ENCODE measurements at places on chromosomes 12 and 14.

- no peak for DNase-seq
These were observed 154.1 kb upstream of the FKBP4 start for GRCh38 chr12:2640709-2641108.

DNA sequence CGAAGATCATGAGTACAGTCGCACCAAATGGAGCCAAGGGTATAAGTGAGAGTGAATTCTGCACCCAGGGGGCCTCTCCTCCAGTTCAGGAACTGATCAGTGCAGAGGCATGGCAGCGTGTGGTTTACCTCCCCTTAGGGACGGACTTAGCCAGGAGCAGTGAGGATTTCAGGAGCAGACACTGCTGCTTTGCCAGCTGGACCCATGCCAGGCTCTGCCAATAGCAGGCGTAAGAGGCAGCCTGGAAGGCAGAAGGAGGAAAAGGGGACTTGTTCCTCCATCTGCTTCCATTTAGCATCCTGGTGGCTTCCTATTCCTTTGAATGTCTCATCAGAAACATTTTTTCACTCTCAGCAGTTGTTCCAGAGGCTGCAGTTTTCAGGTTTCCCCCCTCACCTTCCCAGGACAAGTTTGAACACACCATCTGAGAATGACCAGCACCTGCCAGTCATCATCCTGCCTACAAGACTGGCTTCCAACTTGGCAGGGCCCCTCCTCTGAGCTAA, 137.0 kb upstream of the LMNTD1 start:
- DNase-seq, result no peak

- no peak for DNase-seq
These were observed 67.8 kb downstream of the GALNT8 start for GRCh38 chr12:4787965-4788364.

GRCh38 chr12:41264281-41264680, 76.2 kb downstream of the PDZRN4 start:
- peak; percentile 9 for DNase-seq

DNA sequence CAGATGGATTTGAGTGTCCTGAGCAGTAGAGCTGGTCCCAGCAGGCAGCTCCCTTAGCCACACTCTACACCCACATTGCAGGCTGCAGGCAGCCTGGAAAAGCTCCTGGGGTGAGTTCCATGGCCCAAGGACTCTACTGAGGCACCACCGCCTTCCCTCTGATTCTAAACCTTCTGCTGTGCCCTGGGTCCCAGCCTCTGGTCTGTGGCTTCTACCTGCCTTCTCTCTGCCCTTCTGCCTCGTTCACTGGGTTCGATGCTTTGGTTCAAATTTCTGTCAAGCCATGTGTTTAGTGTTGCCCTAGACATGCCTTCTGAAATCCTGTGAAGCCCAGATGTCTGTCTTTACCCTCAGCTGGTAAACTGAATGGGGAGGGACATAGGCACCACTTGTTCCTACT, 1.5 kb upstream of the FGF6 start:
- peak; percentile 5 for DNase-seq

- peak; percentile 24 for DNase-seq
These were observed 35.9 kb downstream of the BBS10 start for GRCh38 chr12:76312315-76312714.

GRCh38 chr12:27769142-27769673, 10.8 kb upstream of the KLHL42 start:
- DNase-seq, result no peak

DNA sequence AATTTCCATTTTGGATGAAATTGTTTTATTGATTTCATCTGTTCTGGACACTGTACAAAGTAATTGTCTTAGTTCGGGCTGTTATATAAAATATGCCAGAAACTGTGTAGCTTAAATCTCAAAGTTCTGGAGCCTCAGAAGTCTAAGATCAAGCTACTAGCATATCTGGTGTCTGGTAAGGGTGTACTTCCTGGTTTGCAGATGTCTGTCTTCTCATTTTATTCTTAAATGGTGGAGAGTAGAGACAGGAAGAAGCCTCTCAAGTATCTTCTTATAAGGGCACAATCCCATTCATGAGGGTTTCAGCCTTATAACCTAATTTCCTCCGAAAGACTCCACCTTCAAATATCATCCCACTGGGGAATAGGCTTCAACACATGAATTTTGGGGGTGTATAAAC, 51.3 kb downstream of the MON2 start:
- DNase-seq, result no peak

DNA sequence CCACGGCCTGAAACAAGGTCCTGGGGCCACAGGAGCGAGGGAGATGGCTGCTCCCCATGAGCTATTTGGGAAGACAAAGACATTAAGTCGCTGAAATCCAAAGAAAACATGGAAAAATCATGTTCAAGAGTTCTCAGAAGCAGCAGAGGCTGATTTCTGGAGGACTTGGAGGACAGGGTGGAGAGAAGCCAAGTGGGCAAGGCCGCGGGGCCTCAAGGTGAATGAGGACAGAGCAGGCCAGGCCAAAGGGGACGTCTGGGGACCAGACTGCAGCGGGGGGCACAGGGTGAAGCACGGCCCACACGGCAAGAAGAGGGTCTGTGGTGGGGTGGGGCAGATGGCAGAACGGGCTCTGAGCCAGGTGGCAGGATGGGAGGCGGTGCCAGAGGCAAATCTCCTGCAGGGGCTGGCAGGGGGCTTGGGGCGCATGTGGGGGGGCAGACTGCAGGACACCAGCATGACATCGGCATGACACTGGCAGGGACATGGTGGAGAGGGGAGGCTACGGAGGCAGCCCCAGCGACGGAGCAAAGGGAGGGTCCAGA, 48.9 kb downstream of the RNF34 start:
- no peak for DNase-seq

DNA sequence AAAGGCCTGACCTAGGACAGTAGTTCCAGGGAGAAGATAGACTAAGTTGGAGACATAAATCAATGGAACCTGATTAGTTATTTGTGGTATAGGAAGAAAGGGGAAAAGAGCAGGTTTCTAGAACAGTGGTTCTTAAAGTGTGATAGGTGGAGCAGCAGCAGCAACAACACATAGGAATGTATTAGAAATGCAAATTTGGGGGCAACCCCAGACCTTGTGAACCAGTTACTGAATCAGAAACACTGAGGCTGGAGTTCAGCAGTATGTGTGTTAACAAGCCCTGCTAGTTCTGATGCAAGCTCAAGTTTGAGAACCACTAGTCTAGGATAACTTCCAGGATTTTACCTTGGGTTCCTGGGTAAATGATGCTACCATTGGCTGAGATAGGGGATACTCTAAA, 308.7 kb downstream of the EMP1 start:
- no peak for DNase-seq

- DNase-seq, result no peak
These were observed 52.6 kb upstream of the VPS33A start for GRCh38 chr12:122318607-122319605.

GRCh38 chr12:89484470-89484869, 40.1 kb downstream of the GALNT4 start:
- no peak for DNase-seq

GRCh38 chr12:50625029-50625925, 120.5 kb downstream of the DIP2B start:
- DNase-seq, result no peak

- no peak for DNase-seq
These were observed 448.8 kb downstream of the FLRT2 start for GRCh38 chr14:85978582-85979250.

DNA sequence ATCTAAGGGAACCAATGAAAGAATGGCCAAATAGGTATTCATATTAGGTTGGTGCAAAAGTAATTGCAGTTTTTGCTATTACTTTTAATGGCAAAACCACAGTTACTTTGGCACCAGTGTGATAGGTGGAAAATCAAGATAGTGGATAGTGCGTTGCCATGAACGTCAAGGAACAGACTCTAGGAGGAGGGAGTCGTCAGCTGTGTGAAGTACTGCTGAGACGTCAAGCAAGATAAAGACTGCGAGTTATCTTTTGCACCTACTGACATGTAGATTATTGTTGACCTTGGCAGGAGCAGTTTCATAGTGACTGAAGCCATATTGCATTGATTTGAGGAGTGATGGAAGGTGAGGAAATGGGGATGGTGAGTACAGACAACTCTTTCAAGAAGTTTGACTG, 8.3 kb downstream of the YLPM1 start:
- DNase-seq, result no peak

GRCh38 chr12:131241517-131241916, 287.8 kb downstream of the ADGRD1 start:
- DNase-seq, result no peak

- no peak for DNase-seq
These were observed 7.4 kb upstream of the TEX22 start for GRCh38 chr14:105390849-105391500.

DNA sequence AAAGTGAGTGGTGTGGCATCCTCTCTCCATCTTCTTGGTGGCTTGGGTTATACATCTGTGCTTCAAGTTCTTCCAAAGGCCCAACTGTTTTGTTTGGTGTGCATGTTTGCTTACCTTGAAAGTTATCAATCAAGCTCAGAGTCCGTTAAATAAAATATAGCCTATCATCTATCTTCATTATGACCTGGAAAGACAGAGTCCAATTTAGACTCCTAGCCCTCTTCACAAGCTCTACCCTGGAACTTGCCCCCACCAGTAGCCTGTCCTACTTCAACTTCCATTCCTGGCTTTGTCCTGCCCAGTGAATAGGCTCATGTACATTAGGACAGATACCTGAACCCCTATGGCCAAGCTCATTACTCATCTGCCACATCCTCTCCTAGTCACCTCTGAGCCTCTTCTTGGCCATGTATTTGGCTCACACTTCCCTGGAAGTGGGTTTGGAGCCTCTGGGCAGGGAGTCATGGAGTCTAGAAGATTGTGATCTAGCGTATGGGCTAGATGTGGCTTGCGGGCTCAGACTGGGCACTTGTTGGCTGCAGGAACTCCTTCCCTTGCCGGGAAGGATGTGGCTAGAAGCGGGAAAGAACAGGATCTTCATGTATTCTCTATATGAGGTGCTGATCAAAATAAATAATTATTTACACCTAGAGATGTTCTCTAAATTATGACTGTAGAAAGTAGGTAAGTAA, 6.4 kb upstream of the SSTR1 start:
- DNase-seq, result no peak

GRCh38 chr14:54808326-54809161, 94.1 kb downstream of the GCH1 start:
- DNase-seq, result no peak

DNA sequence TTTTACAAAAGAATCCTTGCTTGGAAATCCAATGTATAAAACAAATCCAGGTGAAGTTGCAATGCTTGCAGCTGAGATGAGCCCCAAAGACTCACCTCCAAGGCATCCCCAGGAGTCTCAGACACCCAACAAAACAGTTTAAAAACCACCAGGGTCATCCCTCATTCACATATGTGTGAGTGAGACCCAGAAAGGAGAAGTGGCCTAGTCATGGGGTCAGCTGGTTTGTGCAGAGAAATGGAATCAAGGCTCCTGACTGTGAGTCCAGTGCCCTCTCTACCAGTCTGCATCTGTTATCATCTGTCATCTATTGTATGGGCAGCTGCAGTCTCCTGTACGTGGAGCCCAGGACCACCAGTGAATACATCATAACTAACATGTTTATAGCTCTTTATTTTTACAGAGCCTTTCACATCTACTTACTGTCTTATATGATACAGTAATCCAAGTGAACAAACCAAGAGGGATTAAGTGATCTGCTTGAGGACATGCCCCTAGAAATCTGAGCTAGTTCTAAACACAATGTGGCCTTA, 27.1 kb downstream of the PLEKHG7 start:
- DNase-seq, result no peak

DNA sequence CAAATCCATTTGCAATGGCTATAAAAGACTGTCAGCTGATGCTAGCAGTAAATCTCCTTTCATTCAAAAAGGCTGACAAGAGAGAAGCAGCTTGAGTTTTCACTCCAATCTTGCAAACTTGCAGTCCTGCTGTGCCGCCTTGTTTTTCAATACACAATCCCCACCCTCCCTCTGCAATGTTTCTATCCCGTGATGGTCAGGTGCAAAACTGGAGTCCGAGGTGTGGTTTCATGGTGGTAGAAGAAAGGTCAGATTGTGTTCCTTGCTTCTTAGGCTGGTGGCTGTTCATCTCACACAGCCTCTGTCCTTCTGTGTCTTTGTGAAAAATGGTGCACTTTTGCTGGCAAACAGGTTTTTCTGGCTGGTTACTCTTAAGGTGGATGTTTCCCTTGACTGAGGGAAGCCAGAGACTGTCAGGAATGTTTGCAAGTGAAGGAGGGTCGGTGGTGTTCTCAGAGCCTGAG, 27.7 kb upstream of the TBX3 start:
- DNase-seq, result peak; percentile 35

- DNase-seq, result no peak
These were observed 88.8 kb downstream of the ANO6 start for GRCh38 chr12:45304514-45305178.

- no peak for DNase-seq
These were observed 68.6 kb downstream of the MIA2 start for GRCh38 chr14:39302124-39302810.

DNA sequence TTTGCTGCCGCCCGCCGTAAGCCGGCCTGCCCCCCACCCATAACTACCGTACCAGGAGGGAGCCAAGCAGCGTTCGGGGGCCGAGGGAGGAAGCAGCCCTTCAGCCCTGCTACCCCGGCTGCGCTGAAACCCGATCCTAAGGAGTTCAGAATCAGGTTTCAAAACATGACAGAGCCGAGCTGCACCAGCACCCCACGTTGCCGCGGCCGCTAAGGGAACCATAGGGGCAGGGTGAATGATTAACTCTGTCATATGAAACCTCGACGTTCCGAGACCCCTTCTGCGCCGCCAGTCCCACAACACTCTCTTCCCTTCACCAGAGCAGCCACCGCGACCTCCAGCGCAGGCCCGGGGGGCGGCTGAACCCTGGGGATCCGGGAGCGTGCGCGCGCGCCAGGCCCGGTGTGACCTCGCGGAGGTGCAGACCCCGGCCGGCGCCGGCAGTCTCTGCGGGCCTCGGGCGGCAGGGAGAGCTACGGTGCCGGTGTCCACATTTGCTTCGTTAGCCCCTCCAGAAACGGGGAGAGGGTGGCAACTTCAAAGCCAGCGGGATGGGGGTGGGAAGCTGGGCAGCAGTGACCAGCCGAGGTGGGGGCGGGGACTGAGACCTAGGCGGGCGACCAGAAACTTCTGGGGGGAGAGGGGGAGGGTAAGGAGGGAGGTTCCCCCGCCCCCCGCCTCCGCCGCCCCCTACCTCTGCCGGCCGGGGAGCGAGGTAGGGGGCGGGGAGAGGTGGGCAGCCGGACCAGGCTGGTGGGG, 1.6 kb downstream of the SIX4 start:
- peak; percentile 85 for DNase-seq

GRCh38 chr12:120126635-120127005, 10.1 kb upstream of the RAB35 start:
- DNase-seq, result no peak

Measured in H7 (cell line).